ENCODE measurements at places on chromosomes 5 and 9.
A peak's percentile ranks its signal among the peaks of the same experiment; 100 is the strongest.

- no peak for DNase-seq
These were observed 15.7 kb downstream of the DAB2 start for GRCh38 chr5:39409033-39409432.

DNA sequence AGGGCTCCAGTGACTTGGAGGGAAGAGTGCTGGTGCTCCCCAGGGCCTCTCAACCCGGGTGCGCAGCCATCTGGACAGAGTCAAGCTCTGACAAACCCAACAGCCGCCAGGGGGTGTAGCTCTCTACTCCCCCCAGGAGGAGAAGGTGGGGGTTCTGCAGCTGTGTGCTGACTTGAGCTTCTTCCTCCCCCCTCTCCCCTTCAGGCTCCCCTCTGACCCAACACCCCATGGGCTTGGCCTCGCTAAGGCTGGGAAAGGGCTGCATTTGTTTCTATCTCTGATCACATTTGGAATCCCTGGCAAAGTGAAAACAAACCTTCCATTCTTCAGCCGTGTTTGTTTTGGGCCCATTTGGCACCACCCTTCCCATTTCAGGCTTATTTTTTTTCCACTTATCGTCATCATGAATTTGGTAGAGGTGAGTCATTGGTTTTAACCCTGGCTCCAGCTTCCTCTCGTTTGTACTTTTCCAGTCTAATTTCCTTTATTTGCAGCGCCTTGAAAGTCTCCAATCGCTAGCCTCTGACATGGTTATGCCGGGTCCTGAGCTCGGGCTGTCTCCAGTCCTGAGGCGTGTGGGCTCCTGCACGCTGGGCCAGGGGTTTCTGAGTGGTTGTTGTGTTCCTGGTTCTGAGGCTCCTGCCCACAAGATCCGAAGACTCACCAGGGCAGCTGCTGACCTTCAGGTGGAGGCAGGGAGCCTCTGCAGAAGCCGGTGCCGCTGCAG is 36.1 kb downstream of the DAP start:
- peak; percentile 52 for DNase-seq

GRCh38 chr9:37340961-37341360 is 81.5 kb upstream of the GRHPR start:
- DNase-seq = no peak

DNA sequence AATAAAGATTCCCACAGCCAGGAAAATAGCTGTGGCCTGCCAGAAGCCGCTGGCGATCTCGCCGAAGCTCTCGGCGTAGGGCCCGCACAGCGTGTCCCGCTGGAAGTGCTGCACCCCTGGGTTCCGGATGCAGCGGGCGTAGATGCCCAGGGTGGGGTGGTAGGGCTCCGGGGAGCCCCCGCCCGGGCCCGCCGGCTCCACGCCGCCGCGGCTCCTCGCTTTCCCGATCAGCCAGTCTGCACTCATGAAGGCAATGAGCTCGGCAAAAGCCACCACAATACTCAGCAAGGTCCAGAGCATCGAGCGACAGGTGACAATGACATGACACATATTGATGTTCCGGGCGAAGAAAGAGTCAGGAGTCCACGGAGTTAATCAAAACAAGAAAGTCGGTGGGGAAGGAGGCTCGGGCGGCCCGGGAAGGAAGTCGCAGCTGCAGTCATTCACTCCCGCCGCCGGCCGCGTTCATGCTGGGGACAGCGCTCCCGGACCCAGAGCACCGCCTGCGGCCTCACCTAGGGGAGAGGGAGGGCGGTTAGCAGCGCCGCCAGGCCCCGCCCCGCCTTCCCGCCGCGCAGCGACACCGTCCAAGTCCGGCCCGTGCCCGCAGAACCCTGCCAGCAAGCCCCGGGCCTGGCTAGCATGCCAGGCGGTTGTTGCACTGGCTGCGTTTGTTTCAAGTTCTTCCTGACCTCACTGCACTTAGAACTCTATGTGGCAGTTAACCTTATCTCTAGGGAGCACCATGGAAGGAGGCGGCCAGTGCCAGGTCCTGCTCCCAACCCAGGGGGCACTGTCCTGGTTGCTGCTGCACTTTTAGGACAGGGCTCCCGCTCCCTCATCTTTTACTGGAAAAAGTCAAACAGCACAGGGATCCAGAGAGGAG is 138.4 kb downstream of the LHFPL2 start:
- peak; percentile 44 for DNase-seq

DNA sequence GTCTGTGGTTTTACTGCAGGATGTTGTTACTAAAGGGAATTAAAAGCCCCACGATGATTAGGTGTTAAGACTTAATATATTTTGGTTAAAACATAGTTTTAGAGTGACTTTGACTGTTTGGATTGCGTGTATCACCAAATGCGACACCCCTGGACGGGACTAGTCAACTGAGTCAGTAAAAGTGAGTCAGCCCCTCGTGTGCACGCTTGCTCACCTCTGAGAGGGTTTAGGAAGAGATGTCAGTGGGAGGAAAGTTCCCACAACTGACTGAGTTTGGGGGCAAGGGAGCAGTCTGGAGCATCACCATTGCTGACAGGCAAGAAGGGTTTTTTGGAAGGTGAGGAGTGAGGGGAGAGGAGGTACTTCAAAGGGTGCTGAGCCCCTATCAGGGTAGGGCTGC is 14.4 kb upstream of the DMRT3 start:
- no peak for DNase-seq

- no peak for DNase-seq
These were observed 530.3 kb downstream of the RASEF start for GRCh38 chr9:82532504-82533180.

GRCh38 chr5:151896031-151896691 is 28.5 kb downstream of the GLRA1 start:
- no peak for DNase-seq

DNA sequence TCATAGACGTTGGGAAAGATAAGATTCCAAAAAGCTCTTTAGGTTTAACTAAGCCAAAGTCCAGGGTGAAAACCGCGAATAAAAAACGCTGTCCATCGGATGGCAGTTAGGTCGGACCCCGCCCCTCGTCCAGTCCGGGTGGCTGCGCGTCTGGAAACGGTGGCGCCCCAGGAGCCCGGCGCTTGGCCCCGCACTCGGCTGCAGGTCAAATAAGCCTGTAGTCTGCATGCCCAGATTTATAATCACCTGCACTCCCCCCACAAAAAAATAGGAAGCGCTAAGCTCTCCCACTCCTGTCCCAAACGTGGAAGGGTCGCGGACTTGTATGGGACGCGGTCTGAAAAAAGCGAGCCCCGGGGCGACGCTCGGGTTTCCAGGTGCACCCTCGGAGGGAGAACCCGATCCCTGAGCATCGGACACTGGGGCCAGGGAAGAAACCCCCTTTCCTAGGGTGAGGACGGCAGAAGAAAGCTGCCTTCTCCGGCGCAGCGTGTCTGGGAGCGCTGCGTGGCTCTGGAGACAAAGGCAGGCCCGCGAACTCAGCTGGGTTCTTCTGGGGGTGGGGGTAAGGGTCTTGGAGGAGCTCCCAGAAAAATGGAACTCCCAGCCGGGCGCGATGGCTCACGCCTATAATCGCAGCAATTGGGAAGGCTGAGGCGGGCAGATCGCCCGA is 923 bp upstream of the ZBTB5 start:
- DNase-seq = peak; percentile 71

GRCh38 chr9:8822667-8823025 is 1023.1 kb upstream of the DMAC1 start:
- DNase-seq = no peak

DNA sequence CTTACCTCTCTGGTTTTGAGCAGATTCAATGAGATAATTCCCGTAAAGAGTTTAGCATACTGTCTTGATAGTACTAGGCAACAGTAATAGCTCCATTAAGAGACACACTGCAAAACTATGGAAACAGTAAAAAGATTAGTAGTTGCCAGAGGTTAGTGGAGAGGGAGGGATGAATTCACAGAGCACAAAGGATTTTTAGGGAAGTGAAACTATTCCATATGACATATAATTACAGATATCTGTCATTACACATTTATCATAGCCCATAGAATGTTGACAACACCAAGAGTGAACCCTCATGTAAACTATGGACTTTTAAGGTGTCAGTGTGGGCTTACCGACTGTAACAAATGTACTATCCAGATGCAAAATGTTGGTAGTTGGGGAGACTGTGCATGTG is 176.4 kb upstream of the PLCXD3 start:
- no peak for DNase-seq

DNA sequence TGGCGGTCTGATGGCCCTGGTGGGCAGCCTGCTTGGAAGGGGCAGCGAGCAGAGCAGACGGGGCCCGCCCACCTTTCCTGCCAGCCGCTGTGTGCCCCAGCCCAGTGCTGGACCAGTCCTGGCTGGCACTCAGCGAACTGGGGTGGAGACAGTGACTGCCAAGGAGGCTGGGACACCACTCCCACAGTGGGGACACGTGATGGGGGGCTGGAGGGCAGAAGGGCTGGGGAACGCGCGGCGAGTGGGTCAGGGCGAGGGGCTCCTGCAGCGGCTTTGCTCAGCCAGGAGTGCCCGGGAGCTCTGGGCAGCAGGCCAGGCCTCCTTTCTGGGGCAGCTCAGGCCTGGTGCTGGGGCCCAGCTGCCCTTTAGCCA is 19.5 kb downstream of the NCS1 start:
- DNase-seq = no peak

DNA sequence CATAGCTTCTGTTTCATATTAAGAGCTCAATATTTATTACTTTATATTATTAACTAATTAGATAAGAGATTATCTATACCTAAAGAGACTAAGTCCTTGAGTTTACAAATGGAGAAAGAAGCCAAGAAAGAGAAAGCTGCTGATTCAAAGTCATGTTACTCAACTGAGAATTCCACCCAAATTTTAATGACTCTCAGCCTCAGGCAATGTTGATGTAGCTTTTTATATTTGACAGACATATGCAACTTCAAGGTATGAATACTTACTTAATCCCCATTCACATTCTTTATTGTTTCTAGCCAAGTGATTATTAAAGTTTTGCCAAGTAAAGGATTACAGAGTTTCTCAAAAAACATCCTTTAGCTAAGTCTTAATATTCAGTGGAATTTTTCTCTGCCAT is 527.5 kb upstream of the NMUR2 start:
- no peak for DNase-seq

GRCh38 chr9:127424676-127424999 is 456 bp downstream of the ZNF79 start:
- DNase-seq = no peak

DNA sequence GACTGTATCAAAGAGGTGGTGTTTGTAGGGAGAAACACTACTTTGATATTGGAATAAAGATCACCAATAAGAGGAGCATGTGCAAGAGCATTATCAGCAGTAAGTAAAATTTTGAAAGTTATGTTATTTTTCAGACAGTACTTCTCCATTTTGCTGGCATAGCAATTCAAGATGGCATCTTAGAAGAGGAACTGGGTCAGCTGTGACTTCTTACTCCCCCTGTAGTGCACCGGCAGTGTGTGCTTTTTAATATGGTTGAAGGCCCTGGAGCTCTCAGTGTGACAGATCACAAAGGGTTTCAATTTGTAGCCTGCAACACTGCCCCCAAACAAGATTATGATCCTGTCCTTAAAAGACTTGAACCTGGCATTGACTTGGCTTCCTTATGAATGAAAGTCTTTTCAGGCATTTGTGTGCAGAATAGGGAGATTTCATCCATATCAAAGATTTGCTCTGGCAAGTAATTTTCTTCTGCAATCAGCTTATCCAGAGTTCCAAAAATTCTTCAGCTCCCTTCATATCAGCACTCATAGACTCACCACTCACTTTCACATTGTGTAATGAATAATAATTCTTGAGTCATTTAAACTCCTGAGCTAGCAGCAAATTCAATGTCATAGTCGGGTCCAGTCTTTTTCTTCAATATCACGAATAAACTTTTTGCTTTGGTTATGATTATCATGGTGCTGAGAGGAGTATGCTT is 105.7 kb upstream of the MAMDC2 start:
- no peak for DNase-seq

- no peak for DNase-seq
These were observed 25.9 kb downstream of the MTRR start for GRCh38 chr5:7894860-7895259.

DNA sequence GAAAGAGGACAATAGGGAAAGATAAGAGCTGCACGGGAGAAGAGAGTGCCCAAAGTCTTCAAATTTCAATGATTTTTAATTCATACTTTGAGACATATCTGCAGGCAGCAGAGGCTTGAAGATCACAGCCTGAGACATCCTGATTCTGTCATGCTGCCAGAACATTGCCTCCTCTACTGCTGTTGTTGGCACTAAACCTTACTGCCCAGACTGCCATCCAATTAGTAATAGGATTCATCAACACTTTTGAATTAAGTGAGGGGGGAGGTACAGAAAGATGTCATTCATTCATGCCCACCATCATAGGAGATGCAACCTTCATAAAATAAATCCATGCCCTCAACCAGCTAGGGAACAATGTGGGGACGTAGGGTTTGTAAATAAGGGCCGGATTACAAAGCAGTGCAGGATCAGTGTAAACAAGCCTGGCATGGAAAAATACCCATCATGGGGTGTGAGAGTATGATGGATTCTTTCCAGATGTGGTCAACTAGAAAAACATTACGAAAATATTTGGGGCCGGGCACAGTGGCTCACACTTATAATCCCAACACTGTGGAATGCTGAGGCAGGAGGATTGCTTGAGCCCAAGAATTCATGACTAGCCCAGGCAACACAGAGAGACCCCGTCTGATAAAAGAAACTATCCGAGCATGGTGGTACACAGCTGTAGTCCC is 122.1 kb upstream of the DAPK1 start:
- no peak for DNase-seq

- DNase-seq = peak; percentile 70
These were observed 1.3 kb upstream of the CARD19 start for GRCh38 chr9:93094658-93095204.

DNA sequence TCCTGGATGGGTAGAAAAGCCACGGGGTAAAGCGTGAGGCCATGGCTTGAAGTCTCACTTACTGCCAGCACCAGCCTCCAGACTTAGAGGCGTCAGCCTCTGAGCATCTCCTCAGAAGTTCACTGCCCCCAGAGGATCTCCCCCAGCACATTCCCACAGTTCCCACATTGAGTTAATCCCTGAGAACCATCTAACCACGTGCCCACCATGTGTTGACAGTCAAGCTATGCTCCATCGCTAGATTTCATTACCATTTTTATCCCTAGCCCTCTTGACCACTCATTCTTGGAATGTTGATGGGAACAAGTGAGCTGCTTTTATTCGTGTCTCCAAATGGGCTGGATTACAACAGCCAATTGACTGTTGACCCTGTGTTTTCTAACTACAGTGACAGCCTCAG is 283.3 kb upstream of the IRX1 start:
- no peak for DNase-seq

GRCh38 chr5:1896602-1897376 is 14.1 kb upstream of the IRX4 start:
- no peak for DNase-seq
